ENCODE measurements at places on chromosomes 1 and 21.

- DNase-seq, result peak; percentile 85
Observed at GRCh38 chr1:218585511-218586184, 240.5 kb downstream of the TGFB2 start.

DNA sequence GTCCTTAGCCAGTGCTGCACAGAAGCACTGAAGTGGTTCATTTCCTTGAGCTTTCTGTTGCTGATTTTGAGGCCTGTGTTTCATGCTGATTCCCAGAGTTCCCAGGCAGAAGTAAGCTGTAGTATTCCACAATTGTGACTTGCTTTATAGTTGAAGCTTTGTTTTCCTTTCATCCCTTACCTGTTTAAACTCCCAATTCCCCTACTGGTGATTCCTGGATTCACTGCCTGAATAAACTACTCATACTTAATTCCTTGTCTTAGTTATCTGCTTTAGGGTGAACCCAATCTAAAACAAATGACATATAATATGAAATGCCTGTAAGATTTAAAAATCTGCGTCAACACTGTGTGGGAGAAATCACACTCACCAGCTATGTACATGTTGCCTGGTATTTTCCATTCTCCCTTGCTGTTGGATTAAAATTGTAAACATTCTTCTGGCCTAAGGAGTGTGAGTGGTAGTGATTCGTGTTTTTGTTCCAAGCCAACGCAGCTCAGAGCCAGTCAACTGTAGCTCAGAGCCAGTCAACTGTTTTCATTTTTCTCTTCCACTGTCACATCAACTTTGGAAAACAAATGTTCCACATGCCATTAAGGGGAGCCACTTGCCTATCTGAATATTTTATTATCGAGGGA lies 879.4 kb downstream of the MRPL39 start:
- no peak for DNase-seq

DNA sequence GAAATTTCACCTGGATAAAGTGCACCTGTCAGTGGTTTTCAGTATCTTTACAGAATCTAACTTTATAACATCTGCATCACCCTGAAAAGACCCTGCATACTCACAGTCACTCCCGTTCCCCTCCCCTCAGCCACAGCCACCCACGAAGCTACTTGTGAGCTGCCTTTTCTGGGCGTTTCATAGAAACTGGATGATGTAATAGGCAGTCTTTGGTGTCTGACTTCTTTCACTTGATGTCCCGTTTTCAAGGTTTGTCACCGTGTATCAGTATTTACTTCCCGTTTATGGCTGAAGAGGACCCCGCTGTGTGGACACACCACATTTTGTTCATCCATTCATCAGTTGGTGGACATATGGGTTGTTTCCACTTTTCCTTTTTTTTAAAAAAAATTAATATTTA lies 47.8 kb upstream of the LRRC3 start:
- DNase-seq, result no peak

- no peak for DNase-seq
Observed at GRCh38 chr1:59509341-59509875, 212.5 kb downstream of the FGGY start.

DNA sequence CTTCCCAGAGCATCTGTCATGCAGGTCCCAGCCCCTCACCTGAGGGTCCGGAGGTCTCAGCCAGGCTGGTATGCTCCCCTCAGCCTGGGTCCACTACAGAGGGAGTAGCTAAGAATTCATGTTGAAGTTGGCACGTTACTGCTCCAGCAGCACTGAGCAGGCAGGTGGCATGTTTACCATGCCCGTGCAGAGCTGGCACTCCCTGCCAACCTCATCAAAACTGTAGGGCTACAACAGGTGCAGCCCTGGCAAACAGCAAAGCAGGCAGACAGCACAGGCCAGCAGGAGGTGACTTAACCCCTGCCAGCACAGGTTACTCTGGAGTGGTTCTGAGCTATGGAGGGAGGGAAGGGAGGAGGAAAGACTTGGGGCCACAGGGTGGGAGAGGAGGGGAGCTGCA lies 46.4 kb downstream of the NUAK2 start:
- no peak for DNase-seq

All from ecto neural progenitor cell (in vitro differentiated cells).